Muscle of back (tissue), 13 donors: ENCODE measurements at places on chromosomes 2 and 18. TPM values are rescaled to one million over a fixed set of nuclear protein-coding genes. Genes with fewer than 3 reads are reported as not detected.

Gene DCDC2C
- 0.17 TPM for polyA plus RNA-seq

- no peak for DNase-seq
These were observed 398.4 kb upstream of the CHST9 start for GRCh38 chr18:27583466-27583865.

DNA sequence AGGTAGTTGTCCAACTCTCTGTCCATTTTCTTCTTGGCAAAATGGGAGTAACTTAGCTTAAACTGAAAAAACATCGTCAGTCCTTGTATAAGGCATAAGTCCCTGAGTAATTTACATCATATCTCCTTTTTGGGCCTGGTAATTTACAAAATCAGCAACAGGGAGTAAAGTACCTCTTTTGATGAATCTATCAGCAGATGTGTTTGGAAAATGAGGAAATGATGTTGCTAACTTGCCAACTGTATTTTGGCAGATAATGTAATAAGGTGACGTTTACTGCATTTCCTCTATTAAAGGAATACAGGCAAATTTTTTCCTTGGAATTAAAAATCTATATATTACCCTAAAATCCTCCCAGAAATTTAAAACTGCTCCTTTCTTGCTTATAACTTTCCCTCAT lies 29.2 kb downstream of the ANKRD44 start:
- DNase-seq, result no peak

- no peak for DNase-seq
These were observed 262.2 kb downstream of the TWIST2 start for GRCh38 chr2:239109928-239110545.

GRCh38 chr2:12457831-12458230 lies 258.9 kb upstream of the TRIB2 start:
- no peak for DNase-seq
